ENCODE measurements at places on chromosomes 1 and 21.
A peak's percentile ranks its signal among the peaks of the same experiment; 100 is the strongest.

- peak; percentile 35 for DNase-seq
Measured at GRCh38 chr1:87588495-87588894, 259.8 kb downstream of the LMO4 start.

GRCh38 chr1:63780565-63780964 is 6.7 kb downstream of the ROR1 start:
- DNase-seq, result no peak

GRCh38 chr1:42922687-42923366 is 35.8 kb downstream of the SLC2A1 start:
- DNase-seq, result peak; percentile 79

GRCh38 chr1:115685029-115685705 is 43.4 kb downstream of the VANGL1 start:
- no peak for DNase-seq

DNA sequence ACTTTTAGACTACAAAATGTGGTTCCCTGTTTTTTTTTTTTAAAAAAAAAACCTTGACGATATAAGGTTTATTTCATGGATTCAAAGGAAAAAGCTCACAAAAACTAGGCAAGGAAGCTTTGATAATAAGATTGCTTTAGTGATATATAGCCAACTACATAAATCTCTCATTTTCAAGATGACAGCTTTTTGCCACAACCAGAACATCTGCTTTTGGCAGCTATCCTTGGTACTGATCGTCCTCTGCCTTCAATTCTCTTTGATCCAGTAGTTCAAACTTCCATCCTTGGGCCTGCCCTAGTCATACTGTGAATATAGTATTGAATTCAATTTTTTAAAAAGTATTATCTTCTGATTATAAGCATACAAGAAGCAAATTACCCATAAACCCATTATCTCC is 72.9 kb upstream of the CD53 start:
- DNase-seq, result no peak

GRCh38 chr1:87104945-87105344 is 190.5 kb downstream of the HS2ST1 start:
- DNase-seq, result no peak

DNA sequence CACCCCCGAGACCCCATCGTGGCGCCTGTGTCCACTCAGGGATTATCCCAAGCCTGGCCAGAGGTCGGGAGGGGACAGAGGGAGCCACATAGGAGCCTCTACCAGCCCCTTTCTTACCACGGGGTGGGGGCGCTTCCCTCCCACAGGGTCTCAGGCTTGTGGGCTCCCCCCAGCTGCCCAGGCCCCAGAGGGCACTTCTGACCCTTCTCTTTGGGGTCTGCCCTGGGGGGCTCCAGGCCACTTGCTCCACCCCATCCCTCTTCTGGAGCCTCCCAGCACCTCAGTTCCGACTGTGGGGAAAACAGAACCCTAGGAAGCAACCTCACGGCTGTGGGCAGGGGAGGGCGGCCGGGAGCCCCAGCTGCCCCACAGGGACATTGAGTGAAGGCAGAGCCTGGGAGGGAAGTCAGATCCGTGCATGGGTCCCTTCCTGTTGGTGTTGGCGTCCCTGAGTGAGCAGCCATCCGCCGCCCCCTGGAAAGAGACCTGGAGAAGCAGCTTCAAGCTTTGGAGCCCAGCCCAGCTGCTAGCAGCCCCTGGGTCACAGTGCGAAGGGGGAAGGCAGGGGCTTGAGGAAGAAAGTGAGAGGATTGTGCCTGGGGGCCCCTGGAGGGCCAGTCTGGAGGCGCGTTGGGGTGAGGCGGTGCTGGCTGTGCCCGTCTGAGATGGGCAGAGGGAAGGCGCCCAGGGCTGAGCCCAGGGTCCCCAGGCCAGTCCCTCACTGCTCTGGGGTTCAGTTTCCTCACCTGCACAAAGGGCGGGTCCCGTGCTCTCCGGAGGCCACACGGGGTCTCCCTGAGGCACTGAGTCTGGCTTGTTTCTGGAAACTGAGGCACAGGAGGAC is 22.1 kb downstream of the RRP1 start:
- DNase-seq, result no peak

DNA sequence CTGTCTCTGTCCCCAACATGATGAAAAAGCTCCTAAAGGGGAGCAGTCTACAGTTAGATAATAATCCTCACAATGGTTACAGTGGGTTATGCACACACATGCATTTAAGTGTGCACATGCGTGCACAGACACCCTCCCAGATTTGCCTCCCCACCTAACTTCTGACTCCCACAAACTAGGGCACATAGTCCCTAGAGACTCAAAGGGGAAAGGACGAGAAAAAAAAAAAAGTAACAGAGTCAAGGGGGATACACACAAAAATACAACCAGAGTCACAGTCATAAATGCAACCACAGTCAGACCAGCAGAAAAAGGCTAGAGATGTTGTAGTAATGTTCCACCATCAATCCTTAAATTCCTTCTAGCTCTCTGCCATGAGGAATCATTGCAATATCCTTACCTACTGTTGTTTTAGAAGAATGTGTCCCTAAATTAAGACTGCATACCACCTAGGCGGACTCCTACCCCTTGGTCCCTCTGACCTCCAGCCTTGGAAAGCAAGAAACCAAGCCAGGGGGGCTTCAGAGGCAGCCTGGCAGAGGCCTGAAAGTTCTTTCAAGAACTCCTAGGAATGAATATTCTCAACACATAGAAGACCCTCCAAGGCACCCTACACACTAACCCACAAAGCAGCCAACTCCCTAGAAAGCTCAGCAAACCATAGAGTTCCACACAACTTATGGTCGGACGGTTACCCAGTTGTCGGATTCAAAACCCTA is 1.3 kb downstream of the CRTC2 start:
- DNase-seq, result no peak

- DNase-seq, result no peak
Measured at GRCh38 chr1:4939266-4939665, 284.9 kb downstream of the AJAP1 start.
